Effector CD4-positive, alpha-beta T cell (primary cell): ENCODE measurements at places on chromosomes 3 and 15.

- DNase-seq, result no peak
These were observed 34.8 kb upstream of the ARHGEF3 start for GRCh38 chr3:56836276-56837163.

DNA sequence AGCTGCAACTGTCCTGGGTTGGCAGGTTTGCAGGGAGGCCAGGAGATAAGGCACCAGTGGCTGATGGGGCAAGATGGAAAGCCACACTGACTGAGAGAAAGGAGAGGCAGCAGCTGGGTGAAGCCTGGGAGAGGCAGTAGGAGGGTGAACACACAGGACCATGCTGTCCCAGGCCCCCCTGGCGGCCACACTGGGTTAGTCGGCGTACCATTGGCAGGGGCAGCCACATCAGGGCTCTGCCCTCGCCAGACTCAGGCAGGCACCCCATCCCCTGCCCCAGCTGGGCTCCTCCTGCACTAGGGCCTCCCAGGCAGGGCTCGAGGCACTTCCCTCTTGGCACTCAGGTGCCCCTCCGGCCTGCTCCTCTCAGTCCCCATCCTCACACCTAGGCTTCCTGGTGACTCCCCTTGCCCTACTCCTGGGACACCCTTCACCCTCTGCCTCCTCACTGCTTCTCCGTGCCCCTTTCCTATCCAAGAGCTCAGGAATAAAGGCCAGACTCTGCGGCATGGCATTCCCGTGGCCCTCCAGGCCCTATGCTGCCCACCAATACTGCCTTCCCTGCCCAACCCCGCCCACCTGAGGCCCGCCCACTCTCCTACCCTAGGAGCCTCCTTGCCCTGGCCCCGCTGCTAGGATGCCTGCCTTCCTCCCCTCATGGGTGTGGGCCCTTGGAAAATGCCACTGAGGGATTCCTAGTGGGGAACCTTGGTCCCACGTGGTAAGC is 28.7 kb upstream of the DUSP7 start:
- DNase-seq, result no peak

- no peak for DNase-seq
These were observed 84.5 kb upstream of the NMNAT3 start for GRCh38 chr3:139762302-139762701.

DNA sequence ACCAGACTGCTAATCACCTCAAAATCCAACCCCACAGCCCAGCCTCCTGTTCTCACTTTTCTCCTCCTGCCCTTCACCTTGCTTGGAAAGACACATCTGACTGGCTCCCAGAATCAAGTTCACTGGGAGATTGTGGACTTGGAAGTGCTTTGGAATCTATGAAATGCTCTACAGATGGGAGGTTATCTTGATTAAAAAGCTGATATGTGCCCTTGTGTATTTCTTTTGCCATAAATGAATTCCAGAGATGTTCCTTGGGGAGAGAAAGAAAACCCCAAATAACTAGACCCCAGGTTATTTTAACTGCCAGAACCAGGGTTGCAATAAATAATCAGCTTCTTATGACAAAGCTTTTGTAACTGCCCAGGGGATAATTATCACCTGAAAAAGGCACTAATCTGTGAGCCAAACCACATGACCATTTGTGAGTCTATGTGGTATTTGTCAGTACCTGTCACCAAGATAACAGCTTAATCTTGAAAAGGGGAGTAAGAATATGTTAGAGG is 21.7 kb upstream of the ARHGEF3 start:
- no peak for DNase-seq

GRCh38 chr3:101833446-101833974 is 15.8 kb upstream of the NFKBIZ start:
- no peak for DNase-seq

DNA sequence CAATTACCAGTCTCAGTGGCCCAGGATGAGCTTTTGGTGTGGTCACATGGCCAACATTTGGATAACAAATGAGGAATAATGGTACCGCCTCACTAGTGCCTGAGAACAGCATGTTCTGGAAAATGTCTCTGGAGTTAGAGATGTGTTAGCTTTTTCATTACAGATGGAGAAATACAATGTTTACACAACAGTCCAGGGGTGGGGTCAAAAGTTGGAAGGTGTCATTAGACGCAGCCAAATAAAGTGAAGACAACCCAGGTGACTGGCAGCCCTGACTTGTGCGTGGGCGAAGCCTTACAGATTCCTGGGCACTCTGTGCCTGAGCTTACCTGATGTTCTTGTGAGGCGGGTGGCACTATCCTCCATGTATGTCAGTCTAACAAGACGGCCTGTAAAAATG is 12.8 kb downstream of the IL17RB start:
- no peak for DNase-seq
